ENCODE measurements at places on chromosomes 1 and 21.
A peak's percentile ranks its signal among the peaks of the same experiment; 100 is the strongest.

DNA sequence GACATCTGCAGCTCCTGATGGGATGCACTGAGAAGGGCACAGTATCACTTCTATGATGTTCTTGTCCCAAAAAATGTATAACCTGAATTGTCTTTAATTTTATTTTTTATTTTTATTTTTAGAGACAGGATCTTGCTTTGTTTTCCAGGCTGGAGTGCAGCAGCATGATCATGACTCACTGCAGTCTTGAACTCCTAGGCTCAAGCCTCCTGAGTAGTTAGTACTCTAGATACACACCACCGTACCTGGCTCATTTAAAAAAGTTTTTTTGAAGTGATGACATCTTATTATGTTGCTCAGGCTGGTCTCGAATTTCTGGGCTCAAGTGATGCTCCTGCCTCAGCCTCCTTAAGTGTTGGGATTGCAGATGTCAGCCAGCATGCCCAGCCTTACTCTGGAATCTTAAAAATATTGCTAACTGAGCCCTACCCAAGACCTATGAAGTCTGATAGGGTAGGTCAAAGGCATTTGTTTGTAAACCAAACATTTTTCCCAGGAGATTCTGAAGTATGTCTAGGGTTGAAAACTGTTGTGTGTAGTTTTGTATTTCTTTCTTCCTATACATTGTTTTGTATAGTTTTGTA lies 68.9 kb downstream of the ATF6 start:
- DNase-seq: no peak

DNA sequence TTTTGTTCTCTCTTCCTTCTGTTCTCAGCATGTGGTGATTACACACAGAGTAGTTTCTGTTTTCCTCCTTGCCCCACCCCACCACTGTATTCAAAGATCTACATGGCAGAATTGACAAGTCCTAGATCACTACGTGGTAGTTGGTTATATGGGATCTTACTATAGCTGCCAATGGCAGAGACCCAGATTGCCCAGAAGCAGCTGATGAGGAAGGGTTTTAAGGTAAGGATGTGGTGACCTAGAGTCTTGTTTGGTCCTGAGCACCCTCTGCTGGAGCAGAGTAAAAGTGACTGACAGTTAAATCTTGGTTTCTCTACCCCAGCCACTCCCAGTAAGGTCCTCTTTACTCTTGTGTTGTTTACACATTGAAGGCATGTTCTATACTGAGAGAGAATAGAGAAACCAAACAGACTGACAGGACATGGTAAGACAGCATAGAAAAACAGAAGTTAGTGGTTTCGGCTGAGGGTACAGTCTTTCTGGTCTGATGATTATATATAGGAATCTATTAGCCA lies 22.8 kb upstream of the STRIP1 start:
- DNase-seq: no peak

GRCh38 chr1:205065666-205066065 lies 18.6 kb downstream of the TMEM81 start:
- DNase-seq: no peak

DNA sequence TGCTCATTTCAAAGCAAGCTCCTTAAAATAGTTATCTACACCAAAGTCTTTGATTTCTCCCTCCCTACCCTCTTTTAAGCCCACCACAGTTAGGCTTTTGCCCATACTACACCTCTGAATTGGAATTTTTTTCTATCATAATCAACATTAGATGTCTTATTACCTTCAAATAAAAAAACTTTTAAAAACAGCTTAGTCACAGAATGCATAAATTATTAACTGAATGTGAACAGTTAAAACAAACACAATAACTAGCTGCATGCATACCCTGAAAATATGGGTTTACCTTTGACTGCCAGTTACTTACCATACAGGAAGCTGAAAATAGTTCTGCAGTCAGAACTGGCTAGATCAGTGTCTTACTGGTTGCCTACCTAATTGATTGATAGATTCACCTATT lies 210.9 kb downstream of the TGFB2 start:
- no peak for DNase-seq

DNA sequence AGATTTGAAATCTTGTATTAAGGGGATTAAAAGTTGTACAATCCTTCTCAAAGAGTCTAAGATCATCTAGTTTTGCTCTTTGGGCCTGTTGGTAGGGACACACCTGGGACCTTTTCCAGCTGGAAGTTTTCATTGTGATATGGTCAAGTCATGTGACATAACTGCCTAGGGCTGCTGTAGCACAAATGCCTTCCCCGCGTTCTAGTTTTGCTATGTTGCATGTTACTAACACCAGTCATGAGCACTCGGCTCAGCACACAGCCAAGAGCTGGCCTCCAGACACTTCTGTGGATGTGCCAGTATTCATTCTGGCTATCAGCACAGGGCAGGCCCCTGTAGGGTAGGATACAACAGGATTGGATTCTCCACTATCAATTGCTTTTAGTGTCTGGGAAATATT lies 14.6 kb upstream of the FLG2 start:
- no peak for DNase-seq

- DNase-seq: no peak
Observed at GRCh38 chr1:26378088-26378878, 5.7 kb upstream of the ZNF683 start.

- no peak for DNase-seq
Observed at GRCh38 chr1:179926850-179927205, 27.8 kb upstream of the CEP350 start.

DNA sequence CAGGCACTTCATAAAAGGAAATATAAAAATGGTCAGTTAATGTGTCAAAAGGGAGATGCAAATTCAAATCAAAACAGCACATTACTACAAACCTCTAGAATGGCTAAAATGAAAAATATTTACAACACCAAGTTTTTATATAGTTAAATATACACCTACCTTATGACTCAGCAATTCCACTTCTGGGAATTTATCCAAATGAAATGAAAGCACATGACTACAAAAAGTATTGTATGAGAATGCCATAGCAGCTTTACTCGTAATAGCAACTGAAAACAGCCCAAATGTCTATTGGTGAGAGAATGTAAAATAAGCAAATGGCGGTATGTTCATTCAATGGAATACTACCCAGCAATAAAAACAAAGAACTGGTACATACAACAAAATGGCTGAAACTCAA lies 175.8 kb upstream of the SPAG17 start:
- DNase-seq: no peak

- DNase-seq: no peak
Observed at GRCh38 chr1:60527567-60527966, 454.0 kb upstream of the C1orf87 start.

DNA sequence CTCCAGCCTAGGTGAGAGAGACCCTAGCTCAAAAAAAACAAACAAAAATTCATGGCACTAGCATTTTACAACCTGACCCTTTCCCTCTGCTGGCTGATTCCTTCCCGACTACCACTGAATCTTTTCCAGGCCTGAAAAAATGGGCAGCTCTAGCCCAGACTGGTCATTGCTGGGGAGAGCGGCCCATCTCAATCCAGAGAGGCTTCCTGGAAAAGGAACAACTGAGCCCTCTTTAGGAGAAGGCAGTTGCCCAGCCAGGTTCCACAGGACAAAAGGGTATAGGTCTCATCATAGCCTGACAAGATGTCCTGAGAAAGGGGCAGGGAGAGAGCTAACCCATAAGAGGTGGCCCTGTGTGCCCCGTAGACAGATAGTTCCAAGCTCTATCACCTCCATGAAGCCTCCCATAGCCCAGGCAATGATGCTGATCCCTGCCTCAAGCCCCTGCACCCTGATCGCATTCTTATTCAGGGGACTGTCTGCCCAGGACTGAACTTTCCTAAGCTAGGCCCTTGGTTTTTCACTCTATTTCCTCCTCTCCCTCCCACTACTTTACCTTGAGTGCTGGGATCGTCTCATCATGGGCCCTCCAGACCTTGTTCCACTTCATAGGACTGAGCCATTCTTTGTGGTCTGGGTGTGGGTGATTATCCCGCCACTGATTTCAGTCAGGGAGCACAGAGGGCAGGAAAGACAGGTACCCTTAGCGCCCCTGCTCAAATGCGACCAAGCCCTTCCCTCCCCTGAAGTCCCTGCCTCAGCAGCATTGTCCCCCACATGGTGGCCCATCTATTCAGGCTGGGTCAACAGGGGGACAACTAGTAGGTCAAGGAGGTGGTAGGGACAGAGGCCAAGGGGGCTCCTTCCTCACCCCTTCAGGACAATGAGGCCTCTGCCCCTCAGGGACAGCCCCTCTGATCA lies 18.2 kb downstream of the RHBG start:
- no peak for DNase-seq

DNA sequence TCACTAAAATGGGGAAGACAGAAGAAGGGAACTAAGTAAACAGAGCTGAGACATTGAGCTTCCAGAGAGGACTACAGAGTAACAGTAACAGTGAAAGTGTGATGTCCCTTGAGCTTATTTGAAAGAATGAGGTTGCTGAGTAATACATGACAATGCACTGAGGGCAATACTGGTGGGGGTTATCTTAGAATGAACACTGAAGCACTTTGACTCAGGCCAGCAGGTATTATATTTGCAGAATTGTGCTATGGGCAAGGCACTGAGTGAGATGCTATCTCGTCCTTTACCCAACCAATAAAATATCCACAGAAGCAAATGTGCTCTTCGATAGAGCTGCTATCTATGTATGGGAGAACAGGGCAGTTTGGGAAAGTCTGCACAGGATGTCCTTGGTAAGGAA lies 133.2 kb downstream of the DISP1 start:
- DNase-seq: no peak

- peak; percentile 75 for DNase-seq
Observed at GRCh38 chr21:25385911-25386474, 221.3 kb downstream of the MRPL39 start.

DNA sequence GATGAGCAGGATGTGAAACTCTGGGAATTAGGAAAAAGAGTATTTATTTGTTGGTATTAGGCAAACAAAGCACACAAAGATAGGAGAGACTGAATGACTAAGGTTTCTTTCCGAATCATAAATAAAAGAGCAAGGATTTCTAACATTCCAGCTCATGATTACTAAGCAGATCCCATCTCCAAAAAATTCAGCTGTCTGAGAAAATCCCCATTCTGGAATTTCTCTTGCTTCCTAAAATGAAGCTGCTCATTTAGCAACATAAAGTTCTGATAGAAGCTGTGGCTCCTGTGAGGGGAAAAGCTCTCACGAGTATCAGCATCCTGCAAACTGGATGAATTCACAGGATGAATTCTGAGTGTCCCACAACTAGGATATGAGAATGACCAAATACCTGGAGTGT lies 6.7 kb upstream of the SH2D5 start:
- DNase-seq: no peak

DNA sequence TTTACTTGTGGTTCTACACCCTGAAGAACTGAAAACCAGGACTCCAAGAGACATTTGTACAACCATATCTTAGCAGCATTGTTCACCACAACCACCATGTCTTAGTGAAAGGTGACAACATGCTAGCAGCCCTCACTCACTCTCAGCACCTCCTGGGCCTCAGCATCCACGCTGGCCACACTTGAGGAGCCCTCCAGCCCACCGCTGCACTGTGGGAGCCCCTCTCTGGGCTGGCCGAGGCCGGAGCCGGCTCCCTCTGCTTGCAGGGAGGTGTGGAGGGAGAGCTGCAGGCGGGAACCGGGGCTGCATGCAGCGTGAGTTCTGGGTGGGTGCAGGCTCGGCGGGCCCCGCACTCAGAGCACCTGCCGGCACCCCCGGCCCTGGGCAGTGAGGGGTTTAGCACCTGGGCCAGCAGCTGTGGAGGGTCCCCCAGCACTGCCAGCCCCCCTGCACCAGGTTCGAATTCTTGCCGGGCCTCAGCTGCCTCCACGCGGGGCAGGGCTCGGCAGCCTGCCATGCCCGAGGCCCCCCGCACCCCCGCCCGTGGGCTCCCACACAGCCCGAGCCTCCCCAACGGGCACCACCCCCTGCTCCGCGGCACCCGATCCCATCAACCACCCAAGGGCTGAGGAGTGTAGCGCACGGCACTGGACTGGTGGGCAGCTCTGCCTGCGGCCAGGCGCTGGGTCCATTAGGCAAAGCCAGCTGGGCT lies 9.2 kb downstream of the C1orf159 start:
- DNase-seq: no peak

DNA sequence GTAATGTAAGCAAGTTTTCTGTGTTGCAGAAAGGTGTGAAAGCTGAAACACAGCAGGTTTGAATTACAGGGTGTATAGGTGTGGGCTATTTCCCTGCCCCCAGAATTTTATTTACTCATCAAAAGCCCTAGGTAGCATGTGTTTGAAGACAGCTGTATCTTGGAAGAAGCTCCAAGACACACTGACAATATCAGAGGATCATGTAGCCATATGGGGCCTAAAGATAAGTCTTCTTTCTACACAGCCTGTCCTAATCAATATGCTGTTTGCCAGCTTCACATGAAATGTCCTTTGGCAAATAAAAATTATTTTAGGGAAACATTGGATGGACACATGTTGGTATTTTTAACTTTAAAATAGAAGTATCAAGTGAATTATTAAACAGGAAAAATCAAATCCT lies 17.5 kb upstream of the SUCO start:
- DNase-seq: no peak

GRCh38 chr1:246139745-246140182 lies 367.3 kb downstream of the SMYD3 start:
- DNase-seq: no peak

DNA sequence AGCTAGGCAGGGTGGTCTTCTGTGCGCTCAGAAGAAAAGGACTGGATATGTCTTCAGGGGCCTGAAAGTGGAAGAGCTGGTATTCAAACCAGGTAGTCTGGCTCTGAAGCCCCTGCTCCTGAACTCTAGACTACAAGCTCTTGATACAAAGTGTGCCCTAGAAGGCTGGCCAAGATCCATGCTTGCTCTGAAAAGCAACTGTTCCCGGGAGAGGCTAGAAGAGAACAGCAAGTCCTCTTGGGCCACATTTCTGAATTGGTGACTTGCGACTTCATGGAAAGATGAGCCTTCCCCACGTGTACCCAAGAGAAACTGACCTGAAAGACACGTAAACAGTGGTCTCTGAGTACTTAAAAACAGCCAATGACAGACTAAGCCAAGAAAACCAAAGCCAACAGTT lies 123.3 kb upstream of the GRIK3 start:
- no peak for DNase-seq

GRCh38 chr21:36945496-36946138 lies 20.9 kb downstream of the HLCS start:
- no peak for DNase-seq

GRCh38 chr1:206635978-206636345 lies 626 bp downstream of the DYRK3 start:
- no peak for DNase-seq

Measured in SK-N-DZ (cell line).